ENCODE measurements at places on chromosomes 11 and 22.

- DNase-seq = no peak
These were observed 1381.5 kb upstream of the TENM4 start for GRCh38 chr11:80822308-80822707.

DNA sequence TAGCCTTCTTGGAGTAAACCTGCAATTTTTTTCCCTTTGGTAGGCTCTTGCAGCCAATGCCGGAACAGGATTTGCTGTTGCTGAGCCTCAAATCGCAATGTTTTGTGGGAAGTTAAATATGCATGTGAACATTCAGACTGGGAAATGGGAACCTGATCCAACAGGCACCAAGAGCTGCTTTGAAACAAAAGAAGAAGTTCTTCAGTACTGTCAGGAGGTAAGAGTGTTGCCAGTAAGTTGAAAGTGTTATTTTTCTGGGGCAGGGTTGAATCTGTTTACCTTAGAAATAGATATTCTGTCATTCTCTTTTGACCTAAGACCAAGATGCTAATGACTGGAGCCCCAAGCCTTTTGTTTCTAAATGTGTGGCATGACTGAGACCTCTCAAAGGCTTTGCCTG lies 39.7 kb downstream of the APLP2 start:
- no peak for DNase-seq

- no peak for DNase-seq
These were observed 605.7 kb downstream of the INSC start for GRCh38 chr11:15720460-15720859.

- DNase-seq = no peak
These were observed 15.1 kb downstream of the SEC14L4 start for GRCh38 chr22:30490399-30490798.

DNA sequence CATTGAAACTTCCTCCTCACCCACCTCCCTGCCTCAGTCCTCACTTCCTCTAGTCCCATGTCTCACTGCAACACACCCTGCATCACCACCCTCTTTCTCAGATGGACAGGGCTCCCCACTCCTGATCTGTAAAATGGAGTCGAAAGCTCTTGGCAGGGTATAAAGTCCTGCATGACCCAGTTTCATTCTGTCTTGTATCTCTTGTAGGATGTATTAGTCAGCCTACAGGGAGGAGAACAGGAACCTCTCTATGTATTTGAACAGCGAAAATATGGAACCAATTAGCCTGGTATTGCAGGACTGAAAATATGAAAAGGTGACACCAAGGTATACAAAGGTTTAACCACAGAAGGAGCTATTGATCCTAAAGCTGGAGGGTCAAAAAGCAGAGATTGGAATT lies 156.9 kb upstream of the SNX19 start:
- no peak for DNase-seq

GRCh38 chr11:118046964-118047700 lies 29.7 kb upstream of the TMPRSS4 start:
- no peak for DNase-seq

DNA sequence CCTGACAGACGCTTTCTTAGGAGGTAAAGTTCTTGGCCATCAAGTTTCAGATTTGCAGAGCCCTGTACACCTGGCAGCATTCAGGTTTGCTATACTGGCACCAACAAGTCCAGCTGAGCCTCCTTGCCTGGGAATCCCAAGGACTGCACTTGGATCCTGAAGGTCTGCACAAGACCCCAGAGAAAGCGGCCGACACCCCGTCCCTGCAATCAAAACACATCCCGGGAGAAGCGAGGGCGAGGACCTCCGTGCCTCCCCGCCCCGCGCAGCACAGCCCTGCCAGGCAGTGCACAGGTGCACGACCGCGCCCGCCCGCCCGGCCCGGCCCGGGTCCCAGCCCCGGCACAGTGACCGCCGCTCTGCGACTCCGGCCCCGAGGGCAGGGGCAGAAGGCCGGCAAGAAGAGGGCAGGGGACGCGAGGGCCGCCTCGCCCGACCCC lies 559 bp downstream of the MRTFA start:
- DNase-seq = no peak

DNA sequence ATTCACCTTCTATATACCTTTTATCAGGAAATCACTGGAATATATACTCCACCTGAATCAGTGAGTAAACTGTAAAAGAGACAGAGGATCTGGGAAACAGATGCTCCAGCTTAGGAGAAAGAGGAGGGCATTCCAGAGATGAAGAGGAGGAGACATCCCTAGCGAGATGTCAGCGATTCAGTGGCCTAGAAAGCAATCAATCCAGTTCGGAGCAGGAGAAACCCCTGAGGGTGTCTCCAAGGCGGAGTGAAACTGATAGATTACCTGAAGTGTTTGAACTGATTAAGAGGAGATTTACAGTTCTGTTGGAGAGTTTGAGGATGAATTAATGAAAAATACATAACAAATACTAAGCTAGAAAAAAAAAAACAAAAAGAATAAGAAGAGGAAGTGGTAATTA lies 24.5 kb upstream of the TNRC6B start:
- no peak for DNase-seq

DNA sequence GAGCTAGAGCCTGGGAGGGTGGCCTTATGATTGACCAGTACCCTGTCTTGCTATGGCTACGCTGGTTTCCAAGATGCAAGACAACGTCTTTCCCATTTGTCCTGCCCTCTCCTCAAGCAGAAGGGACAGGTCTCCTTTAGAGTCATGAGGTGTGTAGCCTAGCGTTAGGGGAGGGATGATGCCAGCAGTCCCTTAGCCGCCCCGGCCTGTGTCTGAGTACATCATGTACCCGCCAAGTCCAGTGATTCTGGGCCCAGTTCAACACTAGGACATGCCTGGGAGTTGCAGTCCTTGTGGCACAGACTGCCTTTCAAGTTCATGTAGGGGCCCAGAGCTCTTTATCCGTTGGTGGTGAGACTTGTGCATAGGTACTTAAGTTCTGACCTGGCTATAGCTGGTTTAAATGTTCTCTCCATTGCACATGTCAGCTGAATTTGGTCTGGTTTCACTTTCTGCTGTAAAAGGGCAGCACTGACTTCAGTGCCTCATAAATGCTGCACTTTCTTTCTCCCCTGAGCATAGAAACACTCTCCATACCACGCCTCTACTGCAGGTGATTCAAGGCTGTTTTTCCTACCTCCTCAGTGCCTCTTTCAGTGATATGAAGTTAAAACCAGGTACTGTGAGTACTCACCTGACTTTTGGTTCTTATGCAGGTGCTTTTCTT lies 151.1 kb downstream of the METTL15 start:
- DNase-seq = no peak

- DNase-seq = no peak
These were observed 17.9 kb upstream of the EMID1 start for GRCh38 chr22:29187831-29188230.

DNA sequence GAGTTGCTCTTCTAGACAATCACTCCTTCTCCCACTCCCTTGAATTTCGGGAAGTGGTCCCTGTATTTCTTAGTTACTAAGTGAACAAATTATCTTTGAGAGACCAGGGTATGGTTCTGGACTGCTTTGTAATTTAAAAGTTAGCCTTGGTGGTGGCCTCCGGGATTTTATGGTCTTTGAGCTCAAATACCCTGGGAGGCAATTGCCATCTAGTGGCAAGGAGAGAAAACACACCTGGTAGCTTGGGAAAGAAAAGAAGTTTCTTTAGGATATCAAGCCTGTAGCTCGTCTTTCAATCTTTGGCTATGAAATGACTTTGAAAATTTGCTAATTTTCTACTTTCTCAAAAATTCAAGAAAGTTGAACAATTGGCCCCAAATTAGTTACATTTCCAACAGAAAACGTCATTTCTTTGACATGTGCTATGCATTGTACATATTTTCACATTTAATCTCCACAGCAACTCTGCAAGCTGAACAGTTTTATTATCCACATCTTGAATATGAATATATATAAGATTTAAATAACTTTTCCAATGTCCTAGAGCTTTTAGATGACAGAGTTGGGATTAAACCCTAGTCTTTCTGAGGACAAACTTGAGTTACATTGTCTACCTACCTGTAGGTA lies 39.1 kb downstream of the MMP27 start:
- no peak for DNase-seq

- DNase-seq = no peak
These were observed 2.5 kb downstream of the WNT7B start for GRCh38 chr22:45974498-45974897.

DNA sequence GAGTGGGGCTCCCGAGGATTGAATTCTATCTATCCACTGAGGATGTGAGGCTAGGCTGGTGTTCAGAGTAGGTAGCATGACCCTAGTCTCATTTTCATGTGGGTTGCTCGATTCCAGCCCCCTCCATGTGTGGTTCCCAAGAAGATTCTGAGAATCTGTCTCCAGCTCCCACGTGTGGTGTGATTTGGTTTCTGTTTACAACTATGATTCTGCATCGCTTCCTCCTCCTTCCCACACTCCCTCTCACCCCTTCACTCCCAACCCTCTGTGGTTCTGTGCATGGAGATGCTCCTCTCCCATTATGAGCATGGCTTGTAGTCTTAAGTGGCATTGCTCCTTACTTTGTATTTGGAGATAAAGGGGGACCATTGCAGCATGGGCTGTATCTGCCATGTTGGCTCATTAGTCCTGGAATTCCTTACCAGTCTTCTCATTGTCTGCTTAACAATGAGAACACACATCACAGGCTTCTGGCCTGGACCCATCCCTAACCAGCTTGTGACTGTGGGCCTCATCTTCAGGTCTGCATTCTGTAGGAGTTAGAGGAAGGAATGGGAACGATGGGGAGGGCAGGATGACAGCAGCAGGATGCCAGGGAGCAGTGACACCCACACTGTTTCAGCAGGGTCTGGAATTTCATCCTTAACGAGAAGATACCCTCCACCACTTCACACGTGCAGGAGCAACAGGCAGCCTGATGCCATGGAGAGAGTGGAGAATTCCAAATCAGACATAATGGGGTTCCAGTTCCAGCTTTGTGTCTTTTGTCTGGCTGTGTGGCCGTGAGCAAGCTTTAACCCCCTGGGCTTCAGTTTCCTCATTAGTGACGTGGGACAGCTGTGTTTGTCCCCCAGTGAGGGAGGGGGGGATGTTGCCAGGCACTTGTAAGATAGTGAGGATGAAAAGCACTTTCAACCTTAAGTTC lies 86.0 kb downstream of the CCDC81 start:
- no peak for DNase-seq

DNA sequence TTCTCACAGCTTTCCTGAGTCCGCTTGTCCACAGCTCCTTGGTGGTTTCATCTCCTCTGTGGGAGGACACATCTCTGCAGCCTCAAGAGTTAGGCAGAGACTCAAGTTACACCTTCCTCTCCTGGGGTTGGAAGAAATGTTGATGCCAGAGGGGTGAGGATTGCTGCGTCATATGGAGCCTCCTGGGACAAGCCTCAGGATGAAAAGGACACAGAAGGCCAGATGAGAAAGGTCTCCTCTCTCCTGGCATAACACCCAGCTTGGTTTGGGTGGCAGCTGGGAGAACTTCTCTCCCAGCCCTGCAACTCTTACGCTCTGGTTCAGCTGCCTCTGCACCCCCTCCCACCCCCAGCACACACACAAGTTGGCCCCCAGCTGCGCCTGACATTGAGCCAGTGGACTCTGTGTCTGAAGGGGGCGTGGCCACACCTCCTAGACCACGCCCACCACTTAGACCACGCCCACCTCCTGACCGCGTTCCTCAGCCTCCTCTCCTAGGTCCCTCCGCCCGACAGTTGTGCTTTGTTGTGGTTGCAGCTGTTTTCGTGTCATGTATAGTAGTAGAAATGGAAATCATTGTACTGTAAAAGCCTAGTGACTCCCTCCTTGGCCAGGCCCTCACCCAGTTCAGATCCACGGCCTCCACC lies 11.7 kb downstream of the RASD2 start:
- DNase-seq = no peak

DNA sequence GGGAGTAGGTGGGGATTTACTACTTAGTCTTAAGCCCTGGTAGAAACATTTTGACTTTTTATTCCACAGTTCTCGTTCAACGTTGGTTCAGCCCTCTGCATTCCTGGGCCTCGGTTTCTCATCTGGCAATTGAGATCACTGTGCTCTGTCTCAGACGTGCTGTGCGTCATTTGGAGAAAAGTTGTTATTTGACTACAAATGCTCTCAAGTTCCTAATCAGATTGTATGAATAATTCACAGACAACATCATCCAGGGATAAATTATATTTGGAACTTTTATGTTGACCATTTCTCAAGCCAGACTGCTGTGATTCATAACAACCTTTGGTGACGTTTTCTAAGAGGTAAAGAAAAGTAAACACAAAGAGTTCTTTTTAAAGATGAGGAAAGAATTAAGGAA lies 69.2 kb downstream of the BLID start:
- no peak for DNase-seq

GRCh38 chr11:111435046-111435698 lies 56.1 kb upstream of the POU2AF1 start:
- DNase-seq = no peak

GRCh38 chr11:3807909-3808860 lies at the start of gene PGAP2:
Gene PGAP2, plus strand, starts transcription at chr11:3808560. Its CDS starts 2,700 bp downstream, at chr11:3811260.
- peak; percentile 79 for DNase-seq

DNA sequence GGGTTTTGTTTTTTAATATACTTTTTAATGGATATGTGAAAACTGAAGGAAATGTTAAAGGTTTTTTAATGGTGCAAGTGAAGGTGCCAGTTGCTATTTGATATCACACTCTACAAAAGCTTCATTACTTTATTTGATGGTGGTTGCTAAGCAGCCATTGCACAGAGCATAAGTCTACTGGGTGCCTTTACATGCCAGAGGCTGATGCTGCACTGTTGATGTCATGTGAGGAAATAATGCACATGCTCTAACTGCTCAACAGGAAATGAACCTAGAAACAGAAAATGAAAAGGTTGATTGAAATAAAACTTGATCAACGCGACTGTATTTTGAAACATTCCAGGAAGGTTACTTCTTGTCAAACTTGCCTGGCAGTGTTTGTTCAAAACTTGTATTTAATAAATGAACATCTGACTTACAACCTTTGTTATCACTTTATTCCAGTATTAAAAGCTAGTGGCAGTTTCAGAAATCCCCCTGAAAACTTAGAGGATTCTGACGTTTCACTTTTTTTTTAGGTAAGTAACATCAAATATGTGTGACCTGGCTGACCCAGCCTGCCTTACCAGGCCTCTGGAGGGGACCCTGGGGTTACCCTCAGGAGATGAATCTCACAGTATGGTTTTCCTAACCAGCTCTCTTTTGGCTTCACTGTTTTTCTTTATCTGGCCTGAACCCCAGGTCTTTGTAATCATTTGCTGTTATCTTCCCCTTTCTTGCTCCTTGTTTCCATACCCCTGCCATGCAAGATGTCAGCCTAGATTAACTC lies 2.4 kb upstream of the ATP5MG start:
- no peak for DNase-seq

- DNase-seq = no peak
These were observed 2.2 kb upstream of the TOP3B start for GRCh38 chr22:21984793-21985192.

DNA sequence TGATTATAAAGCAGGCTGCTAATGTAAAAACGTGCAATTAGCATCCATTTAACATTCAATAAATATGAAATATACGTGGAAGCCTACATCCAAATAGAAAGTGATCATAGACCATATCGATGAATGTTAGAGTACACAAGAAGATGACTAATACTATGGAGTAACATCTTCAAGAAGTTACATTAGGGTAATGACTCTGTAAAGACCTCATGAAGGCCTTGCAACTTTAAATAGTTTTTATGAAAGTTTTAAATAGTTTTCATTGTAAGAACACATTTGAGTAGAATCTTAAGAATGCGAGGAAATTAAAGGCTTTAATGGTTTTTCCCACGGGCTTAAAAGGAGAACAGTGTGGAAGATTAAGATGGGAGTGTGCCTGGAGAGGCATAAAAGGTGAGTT lies 1.4 kb downstream of the TRIM34 start:
- DNase-seq = no peak

- DNase-seq = peak; percentile 72
These were observed 14.4 kb downstream of the KCNJ5 start for GRCh38 chr11:128905345-128906184.

- DNase-seq = no peak
These were observed 5.4 kb downstream of the TRABD start for GRCh38 chr22:50190941-50191741.
